ENCODE measurements at places on chromosomes 5 and 9.

DNA sequence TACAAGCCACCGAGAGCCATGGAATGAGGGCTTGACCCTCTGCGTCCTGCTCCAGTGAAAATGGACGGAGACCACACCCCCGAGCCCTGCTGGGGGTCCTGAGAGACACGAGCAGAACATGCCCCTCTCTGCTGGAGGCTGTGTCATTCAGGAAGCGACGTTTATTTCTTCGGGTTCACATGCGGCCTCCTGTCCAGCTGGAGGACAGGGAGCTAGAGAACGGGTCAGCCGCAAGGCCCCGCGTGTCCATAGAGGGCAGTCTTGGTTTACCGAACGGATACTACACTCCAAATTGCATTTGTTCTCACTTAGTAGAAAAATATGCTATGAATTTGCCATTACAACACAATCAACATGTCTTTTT lies 36.1 kb downstream of the MRPL36 start:
- peak; percentile 29 for DNase-seq

DNA sequence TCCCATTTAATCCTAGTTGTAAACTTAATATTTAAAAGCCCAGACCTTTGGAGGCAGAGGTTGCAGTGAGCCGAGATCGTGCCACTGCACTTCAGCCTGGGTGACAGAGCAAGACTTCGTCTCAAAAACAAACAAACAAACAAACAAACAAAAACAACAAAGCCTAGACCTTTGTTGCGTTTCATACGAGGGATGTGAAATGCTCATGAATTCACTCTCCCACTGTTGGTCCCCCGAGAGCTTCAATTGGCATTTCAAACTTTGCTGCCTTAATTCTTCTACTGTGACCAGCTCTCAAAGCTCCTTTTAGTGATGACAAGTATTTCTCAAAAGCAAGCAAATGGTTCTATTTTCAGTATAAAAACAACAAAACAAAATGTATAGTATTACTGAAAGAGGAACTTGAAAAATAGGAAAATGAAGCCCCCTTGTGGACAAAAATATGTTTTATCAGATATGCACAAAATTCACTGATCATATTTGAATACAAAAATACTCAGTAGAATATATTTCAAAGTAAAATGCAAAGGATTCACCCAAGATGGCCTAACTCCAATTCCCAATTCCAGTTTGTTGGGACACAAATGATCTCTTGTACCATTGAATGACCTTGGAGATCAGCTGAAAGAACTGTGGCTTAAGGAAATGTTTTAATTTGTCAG lies 140.4 kb downstream of the ESM1 start:
- DNase-seq, result no peak

DNA sequence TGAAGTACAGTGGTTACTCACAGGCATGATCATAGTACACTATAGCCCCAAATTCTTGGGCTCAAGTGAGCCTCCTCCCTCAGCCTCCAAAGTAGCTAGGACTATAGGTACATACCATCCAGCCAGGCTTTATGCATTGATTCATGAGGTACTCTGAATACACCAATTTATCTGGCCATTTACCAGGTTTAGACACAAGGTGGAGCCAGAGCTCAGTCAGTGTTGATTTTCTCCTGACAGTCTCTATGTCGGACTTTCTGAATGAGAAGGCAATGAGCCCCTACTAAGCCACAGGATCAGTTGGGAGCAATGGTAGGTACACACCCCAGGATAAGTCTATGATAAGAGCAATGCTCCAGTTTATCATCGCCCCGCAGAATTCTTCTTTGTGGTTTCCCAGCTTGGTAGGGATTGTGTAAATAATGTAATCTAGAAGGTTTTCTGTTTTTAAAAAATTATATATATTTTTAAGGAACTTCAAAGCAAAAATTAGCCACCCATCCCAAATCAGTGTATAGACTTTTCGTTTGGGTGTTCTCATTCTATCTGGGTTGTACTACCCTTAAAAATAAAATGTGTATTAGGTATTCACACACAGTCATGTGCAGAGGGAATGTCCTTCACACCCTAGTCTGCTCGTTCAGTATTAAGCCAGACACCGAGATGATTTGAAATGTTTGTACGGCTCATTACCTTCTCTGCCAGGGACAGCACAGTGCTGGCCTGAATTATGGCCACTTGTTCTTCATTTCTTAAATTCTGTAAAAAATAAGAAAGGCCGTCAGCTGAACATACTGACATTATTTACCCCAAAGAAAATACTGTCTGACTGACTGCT lies 118.4 kb upstream of the DPYSL3 start:
- no peak for DNase-seq

DNA sequence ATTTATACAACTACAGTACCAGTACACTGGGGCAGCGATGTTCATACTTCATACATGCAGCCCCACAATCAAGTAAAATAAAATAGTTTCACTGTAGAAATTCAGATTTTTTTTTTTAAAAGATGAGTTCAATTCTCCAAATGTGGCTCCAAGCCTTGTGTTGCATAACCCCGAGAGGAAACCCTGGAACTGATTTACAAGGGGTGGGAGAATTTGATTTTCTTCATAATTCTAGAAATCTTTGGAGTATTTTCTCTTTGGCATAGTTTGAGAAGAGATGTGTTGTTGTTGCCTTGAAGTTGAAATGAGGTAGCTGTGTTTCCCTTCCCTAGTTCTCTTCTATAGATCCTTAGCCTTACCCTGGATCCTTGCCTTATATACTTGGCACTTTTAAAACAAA lies 3.1 kb downstream of the RHOBTB3 start:
- DNase-seq, result no peak

DNA sequence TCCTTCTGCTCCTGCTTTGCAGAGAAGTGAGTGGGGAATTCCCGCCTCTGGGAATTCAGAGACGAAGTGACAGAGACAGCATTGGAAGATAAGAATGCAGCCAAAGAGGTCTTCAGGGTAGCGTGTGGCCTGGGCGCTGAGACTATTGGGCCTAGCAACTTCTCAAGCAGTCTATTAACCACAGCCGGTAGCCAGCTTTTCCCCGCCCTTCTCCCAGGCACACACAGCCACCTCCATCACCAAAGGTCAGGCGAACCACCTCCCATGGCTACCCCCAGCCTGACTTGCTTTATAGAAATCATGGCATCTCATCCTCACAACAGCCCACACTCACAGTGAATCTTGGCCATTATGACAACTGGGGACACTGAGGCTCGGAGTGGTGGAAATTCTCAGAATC lies 124.2 kb downstream of the KCNIP1 start:
- no peak for DNase-seq

DNA sequence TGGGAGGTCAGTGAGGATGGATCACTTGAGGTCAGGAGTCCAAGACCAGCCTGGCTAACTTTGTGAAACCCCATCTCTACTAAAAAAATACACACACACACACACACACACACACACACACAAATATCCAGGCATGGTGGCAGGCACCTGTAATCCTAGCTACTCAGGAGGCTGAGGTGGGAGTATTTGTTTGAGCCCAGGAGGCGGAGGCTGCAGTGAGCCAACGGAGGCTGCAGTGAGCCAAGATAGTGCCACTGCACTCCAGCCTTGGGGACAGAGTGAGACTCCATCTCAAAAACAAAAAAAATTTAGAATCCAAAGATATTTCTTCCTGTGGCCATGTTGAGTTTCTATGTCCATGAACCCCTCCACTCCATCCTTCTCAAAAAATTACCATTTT lies 21.5 kb upstream of the CDC23 start:
- DNase-seq, result no peak

DNA sequence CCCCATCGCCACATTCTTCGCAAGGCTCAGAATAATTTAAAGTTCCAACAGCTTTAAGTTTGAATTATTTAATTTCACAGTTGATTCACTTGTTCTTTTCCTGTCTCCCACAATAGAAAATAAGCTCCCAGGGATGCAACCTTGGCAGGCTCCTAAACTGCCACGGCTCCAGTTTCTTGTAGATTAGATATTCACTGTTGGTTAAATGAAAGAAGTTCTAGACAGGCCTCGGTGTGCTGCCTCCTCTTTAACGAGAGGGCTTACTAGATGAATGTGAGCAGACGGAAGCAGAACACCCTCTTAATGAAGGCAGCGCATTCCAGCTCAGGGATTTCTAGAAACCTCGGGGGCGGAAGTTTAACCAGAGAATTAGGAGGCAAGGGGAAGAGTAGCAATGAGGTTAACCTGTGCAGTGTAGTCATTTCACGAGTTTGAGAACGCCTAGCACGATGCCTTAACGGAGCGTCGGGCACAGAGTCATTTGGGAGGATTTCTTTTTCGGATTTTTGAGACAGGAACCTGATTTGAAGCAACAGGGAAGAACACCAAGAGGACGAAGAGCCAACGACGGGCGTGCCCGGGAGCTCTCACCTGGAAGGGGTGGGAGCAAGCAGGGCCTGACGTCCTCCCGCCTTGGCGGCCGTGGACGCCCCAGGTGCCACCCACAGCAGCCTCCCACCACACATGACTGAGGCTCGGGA lies 637 bp upstream of the SMC5 start:
- DNase-seq, result no peak

DNA sequence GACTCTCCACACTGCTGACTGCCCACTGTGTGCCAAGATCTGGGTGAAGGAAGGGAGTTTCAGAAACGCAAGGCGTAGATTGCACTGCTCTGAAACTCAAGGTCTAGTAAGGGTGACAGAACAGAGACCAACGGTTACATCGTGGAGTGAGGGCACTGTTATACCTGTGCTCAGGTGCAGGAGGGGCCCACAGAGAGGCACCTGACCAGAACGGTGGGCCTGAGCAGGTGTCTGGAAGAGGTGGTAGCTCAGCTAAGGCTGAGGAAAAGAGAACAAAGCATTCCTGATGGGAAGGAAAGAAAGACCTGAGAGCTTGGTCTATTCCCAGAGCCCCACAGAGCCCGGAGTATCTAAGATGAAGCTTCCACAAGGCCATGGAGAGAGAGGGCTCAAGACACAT lies 267.2 kb downstream of the MED10 start:
- no peak for DNase-seq

- no peak for DNase-seq
Measured at GRCh38 chr9:98010445-98010844, 27.3 kb downstream of the ANP32B start.

- no peak for DNase-seq
Measured at GRCh38 chr5:117859176-117859575, 1129.2 kb downstream of the DTWD2 start.

DNA sequence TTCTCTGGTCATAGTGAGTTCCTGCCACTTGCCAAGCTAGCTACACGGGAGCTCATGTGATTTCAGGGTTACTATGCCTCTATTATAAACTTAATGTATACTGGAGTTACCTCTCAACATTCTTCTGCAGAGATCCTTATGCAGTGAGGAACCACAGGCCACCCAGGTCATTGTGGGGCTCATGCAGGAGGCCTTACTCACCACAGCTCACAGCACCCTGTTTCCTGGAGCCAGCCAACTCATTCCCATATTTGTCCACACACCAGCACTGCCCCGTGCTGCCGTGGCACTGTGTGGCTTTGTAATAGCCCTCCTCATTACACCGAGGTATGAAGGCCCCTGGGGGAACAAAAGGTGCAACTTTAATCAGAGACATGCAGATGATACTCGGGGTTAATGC lies 520.0 kb downstream of the SPOCK1 start:
- DNase-seq, result no peak

Measured in dorsolateral prefrontal cortex (tissue), 122 donors.